Activated CD4-positive, alpha-beta T cell treated with anti-CD3 and anti-CD28 coated beads, Interleukin-2, Interleukin-6, amounts not matched to agents 100 ng/mL and 50 ng/mL, durations not matched to agents 16 hours and 8 hours (primary cell): ENCODE measurements at places on chromosomes 12 and 14.

GRCh38 chr12:88628856-88629509 lies 48.7 kb upstream of the KITLG start:
- DNase-seq = no peak

DNA sequence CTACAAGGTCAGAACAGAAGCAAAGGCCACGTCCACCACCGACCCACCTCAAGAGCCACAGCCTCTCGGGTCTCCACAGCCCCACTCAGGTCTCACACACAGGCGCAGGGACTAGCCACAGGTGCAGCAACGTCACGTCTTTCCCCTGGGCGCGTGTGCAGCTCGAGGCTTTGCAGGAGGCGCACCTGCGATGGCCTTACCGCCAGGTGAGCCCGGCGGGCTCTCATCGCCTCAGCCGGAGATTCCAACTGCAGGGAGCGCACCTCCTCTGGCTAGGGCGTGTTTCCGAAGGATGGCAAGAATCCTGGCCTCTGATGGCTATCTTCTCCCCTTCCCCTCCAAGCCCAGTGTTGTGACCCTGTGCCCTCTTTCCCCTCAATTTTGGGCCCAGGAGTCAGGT lies at the start of gene HIGD1C:
Gene HIGD1C, plus strand, starts transcription at position 35 of the 400 bp plus-strand sequence. CDS start 1,455 bp downstream, outside the sequence.
- no peak for DNase-seq

DNA sequence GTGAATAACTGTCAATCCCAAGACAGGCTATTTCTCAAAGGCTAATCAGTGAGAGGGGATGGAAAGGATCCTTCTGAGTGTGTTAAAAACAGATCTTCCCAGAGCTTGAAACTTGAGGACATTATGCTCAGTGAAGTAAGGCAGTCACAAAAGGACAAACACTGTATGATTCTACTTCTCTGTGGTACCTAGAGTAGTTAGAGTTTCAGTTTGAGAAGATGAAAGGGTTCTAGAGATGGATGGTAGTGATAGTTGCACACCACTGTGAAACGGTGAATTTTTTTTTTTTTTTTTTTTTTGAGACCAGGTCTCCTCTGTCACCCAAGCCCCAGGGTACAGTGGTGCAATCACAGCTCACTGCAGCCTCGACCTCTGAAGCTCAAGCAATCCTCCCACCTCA lies 133.8 kb downstream of the SAMD4A start:
- DNase-seq = peak; percentile 58

DNA sequence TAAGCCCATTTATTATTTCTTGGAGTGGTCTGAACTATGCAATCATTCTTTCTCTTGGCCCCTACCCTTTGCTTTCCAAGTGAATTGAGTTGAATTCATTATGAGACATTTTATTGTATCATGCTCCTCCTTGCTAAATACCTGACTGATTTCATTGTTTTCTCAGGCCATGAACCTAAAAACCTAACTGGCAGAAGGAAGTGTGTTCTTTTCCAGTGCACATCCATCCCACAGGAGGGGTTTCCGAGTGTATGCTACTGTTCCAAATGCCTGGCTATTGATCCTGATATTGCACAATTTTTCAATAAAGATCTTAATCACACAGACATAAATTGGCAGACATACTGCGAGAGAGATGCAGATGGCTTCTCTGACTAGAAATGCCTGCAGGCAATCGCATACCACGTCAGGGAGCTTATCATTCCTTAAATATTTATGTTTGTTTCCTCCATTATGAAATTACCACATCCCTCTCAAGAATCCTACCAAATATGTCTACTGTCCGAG lies 162.2 kb upstream of the EGLN3 start:
- DNase-seq = no peak

- no peak for DNase-seq
Measured at GRCh38 chr12:5194306-5194705, 150.6 kb downstream of the KCNA5 start.

GRCh38 chr12:7373226-7373625 lies 69.4 kb downstream of the ACSM4 start:
- DNase-seq = no peak

DNA sequence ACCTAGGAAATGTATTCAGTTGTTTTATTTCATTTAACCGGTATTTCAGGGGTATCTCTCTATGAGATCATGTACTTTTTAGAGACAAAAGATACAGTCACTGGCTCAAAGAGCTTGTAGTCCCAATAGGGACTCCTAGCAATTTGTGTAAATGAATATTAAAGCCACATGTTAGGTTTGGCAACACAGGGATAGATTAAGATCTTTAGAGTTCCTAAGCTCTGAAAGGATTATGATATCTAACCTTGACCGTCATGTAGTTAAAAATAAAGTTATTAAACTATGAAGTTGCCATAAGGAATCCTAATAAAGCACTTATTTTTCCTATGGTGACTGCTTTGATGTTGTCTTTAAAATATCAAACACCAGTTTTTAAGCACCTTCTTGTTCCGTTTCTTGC lies 100.4 kb upstream of the FGD4 start:
- no peak for DNase-seq

DNA sequence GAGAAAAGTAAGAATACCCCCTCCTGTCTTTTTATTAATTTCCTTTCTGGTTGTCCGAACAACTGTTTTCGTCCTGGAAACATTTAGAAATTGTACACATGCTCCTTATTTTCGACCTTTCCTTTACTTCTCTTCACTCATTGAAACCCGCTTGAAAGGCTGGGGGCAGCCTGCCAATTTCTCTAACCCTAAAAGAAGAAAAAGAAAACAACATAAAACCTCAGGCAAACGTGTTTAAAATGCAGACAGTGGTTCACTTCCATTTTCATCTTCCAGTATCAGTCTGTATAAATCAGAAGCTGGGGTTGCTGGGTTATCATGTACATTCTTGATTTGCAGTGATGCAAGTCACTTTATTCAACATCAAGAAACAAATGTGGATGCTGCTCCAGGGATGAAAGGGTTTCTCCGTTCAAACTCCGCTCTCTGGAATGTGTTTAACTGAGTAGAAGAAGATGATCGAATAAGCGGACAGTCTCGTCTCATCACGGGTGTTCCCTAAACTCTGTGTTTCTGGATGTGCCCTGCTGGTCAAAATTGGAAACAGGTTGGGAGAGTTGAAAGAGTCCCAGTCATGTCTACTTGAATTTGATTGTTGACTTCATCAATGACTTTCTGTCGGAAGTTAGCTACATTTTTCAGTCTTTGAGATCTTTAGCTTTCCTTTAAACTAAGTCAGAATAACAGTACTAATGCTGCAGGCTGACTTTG lies 1042.2 kb downstream of the BCL11B start:
- DNase-seq = no peak
